Sciatic nerve (tissue), 2 donors: ENCODE measurements at places on chromosomes 12 and 14. TPM values are rescaled to one million over a fixed set of nuclear protein-coding genes. Genes with fewer than 3 reads are reported as not detected.

GRCh38 chr14:53103636-53104340 is 49.3 kb downstream of the DDHD1 start:
- no peak for DNase-seq

Gene MUCL1
- total RNA-seq: not detected

GRCh38 chr12:66164349-66164821 is 5.4 kb downstream of the TMBIM4 start:
- no peak for DNase-seq

GRCh38 chr12:94460616-94460959 is 921 bp upstream of the CEP83 start:
- DNase-seq: no peak

DNA sequence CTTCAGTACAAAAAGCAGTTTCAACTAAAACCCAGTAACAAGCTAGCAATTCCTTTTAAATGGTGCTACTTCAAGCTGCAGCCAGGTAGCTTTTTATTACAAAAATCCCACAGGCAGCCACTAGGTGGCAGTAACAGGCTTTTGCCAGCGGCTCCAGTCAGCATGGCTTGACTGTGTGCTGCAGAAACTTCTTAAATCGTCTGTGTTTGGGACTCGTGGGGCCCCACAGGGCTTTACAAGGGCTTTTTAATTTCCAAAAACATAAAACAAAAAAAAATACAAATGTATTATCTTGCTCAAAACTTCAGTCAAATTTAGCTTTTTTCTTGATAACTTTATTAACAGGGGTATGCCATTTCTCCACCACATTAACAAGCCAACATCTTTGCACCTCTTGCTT is 3.6 kb upstream of the CLEC4E start:
- DNase-seq: peak; percentile 83

Gene GALNT8
- 3.7 TPM for total RNA-seq

GRCh38 chr14:90193925-90194324 is 62.4 kb upstream of the PSMC1 start:
- no peak for DNase-seq

Gene C12orf76
- 40.3 TPM for total RNA-seq

GRCh38 chr12:12726555-12727093 is 9.5 kb downstream of the CDKN1B start:
- no peak for DNase-seq

Gene FIGNL2
- 4.0 TPM for total RNA-seq

Gene UBC
- 979 TPM for total RNA-seq

DNA sequence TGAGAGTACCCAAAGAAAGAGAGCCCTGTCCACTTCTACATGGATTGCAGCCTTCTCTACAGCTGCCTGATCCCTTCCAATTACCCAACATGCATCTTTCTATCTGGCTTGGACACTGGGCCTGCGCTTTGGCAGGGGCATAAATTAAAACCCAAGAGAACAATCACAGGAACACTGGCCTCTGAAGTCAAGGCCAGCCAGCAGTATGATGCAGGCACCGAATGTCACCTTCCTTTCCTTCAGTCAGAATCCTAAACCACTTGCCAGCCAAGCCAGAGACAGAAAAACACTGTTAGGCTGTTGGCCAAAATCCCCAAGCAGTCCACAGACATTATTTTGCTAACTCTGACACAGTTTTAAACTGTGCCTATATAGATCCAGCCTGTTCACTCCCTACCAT is 113.7 kb downstream of the DUSP6 start:
- DNase-seq: no peak

GRCh38 chr12:122875590-122876220 is 20.2 kb downstream of the VPS37B start:
- no peak for DNase-seq

GRCh38 chr12:7637615-7638014 is 28.1 kb downstream of the APOBEC1 start:
- no peak for DNase-seq

Gene PTPRB
- total RNA-seq: 40.5 TPM

GRCh38 chr12:93440043-93440835 is 1.5 kb downstream of the UBE2N start:
- DNase-seq: no peak

GRCh38 chr12:53701518-53702264 is 25.6 kb downstream of the CALCOCO1 start:
- peak; percentile 90 for DNase-seq

- no peak for DNase-seq
These were observed 1.2 kb downstream of the KRT72 start for GRCh38 chr12:52600071-52600470.

Gene CRADD
- 20.6 TPM for total RNA-seq

Gene PLEKHH1
- 6.1 TPM for total RNA-seq

DNA sequence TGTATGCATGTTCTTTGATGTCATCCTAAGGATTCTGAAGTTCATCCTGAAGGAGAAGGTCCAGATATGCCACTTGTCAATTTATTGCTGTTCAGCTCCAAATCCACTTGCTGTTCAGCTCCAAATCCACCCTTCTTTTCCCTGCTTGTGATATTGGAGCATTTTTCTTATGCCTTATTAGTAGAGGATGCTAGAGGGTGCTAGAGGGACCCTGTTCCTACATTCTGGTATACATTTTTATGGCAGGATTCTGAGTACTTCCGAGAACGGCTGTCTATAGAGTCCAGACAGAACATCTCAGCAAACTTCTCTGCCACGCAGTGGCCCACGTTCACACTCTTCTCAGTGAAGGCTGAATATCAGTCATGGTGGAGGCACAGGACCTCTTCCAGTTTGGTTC is 406.7 kb downstream of the NOVA1 start:
- DNase-seq: no peak

Gene SAMD4A
- total RNA-seq: 59.2 TPM

- DNase-seq: no peak
These were observed 682 bp downstream of the CREBL2 start for GRCh38 chr12:12612358-12612757.

DNA sequence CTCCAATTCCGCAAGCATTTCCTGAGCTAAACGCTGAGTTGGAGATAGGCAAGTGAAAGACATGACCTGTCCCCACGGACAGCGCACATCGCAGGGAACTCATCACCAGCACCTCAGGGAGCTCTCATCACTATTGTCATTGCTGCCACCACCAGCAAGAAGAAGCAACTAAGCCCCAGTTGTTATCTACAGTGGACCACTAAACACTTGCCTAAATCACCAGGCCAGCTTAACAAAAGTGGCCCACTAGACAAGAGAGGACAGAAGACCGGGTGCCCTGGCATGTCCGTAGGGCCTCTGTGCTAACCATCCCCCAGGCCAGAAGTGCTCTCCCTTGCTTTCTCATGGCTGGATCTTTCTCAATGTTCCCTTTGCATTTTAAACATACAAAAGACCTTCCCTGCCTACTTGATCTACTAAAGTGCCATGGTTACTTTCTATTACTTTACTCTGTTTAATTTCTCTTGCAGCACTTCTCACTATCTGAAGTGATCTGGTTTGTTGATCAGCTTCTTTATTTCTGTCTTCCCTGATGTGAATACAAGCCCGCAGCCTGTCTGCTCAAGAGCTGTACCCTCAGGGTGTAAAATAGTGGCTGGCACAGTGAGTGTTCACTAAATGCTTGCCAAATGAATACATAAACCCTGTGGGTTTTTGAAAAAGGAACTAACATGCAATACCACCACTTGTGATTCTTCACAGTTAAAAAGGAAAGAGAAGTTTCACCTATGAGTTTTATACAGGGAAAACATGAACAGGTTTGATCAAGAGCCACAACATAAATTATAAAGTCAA is 60.9 kb upstream of the RFLNA start:
- no peak for DNase-seq

DNA sequence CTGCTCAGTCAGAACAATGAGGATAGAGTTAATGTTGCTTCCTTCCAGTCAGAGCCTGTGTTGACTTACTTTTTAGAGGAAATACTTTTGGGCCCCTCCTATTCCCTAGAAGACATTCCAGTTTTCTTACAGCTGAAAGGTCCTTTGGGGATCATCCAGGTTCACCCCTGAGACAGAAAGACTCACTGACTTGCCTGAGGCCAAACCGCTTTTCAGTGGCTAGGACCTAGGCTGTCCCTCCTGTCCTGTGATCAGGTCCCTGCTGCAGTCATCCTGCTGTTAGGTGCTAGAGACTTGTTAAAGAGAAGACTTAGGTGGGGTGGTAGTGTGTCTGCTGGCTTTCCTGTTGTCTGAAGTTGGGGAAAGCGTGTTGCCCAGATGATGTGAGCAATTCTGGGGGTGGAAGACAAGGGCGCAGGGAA is 39.6 kb downstream of the SUSD6 start:
- no peak for DNase-seq

- DNase-seq: no peak
These were observed 49.2 kb downstream of the ANAPC7 start for GRCh38 chr12:110354172-110354780.

GRCh38 chr12:85155791-85156190 is 119.6 kb downstream of the LRRIQ1 start:
- no peak for DNase-seq

DNA sequence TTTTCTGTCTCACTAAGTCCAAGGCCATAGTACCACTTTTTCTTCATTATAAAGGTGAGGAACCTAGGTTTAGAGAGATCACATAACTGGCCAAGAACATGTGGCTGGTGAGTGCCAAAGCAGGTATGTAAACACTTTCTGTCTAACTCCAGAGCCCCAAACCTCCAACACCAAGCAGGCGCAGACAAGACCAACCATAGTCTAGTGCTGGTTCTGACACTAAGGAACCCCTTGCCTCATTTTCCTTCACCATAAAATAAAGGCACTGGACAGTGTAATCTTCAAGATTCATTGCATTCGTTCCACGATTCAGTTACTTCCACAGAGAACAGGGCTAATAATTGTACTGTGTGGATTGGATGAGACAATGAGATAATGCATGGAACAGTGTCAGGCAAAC is 71.0 kb downstream of the NPAS3 start:
- no peak for DNase-seq

- DNase-seq: peak; percentile 87
These were observed 138.5 kb downstream of the KICS2 start for GRCh38 chr12:64083285-64084210.

Gene ANKS1B
- total RNA-seq: 20.8 TPM

DNA sequence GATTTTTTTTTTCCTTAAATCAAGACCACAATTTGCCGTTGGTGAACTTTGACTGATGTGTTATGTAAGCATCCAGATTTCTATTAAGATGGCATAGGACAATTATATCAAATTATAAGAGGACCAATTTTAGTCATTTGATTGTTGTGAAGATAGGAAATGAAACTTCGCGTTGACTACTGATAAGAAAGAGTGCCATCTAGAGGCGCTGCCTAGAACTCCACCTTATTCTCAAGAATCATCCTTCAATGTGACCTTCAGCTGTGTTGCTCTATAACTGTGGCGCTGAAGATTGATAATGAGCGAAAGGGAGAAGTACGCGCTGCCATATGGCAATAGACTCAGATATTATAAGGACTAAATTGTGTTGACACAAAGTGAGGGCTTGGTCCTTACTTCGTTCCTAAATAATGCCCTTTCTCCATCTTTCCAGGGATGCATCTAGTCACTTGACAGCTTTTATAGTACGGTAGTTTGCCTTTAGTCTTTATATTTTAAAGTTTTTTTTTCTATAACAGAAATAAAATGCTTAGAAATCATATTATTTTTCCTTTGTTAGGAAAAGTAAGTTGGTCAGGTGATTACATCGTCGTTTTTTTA is 350.8 kb upstream of the STXBP6 start:
- DNase-seq: peak; percentile 67

Gene SLCO1B3
- total RNA-seq: 4.2 TPM

Gene PTPN21
- 55.7 TPM for total RNA-seq

- no peak for DNase-seq
These were observed 87.7 kb downstream of the KCNH5 start for GRCh38 chr14:62957562-62957961.

GRCh38 chr12:17489452-17489851 is 600.5 kb downstream of the RERGL start:
- DNase-seq: no peak

DNA sequence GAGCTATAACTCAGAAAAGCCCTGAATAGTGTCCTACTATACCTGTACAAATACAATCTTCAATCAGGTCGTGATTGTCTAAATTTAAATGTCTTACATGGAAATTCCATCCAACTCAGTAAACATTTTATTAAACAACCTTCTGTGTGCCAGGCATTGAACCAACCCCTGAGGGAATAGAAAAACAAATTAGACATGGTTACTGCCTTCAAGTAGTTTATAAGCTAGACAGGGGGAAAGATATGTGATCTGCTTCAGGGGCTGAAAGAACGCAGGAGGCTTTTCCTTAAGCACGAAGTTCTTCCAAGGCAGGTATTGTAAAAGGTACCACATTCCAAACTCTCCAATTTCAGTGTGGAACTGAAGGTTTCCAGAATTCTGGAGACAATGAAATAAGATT is 39.7 kb upstream of the STAB2 start:
- DNase-seq: no peak

Gene SLC6A13
- 0.85 TPM for total RNA-seq

Gene BAZ2A
- total RNA-seq: 148 TPM

Gene PZP
- total RNA-seq: 0.80 TPM
